ENCODE measurements at places on chromosomes 5 and 9.
A peak's percentile ranks its signal among the peaks of the same experiment; 100 is the strongest.

DNA sequence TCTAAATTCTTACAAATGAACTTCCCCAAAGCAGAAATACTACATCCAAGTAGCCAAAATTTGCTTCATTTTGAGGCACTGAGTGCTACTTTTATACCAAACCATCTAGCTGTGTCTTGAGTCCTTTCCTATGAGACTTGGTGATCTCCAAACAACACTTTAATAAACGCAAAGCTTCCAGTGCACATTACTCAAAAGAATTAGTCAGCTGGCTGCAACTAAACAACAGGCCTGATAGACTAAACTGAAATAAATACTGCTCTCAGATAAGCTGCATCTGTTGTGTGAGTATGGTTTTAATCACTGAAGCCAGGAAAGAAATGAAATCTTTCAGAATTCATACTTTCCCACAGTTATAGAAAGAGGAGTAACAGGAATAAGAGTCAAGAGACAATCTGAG, 80.3 kb downstream of the VCAN start:
- no peak for DNase-seq

DNA sequence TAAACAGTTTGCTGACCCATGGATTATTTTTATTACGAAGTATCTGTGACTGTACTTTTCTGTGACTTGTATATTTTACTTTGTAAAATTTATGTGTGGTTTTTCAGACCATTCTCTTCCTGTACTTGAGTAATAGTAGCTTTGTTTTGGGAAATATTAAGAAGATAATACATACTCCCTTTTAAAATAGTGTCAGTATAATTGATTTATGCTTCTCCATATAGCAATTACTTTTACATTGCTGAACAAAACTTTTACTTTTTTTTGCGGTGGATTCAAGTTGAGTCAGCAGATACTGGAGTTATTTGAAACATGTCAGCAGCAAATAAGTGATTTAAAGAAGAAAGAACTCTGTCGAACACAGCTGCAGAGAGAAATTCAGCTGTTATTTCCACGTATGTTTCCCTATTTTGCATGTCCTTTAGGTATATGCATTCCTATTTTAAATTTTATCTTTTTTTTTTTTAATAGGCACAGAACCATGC, 28.4 kb downstream of the TENT2 start:
- DNase-seq = no peak

DNA sequence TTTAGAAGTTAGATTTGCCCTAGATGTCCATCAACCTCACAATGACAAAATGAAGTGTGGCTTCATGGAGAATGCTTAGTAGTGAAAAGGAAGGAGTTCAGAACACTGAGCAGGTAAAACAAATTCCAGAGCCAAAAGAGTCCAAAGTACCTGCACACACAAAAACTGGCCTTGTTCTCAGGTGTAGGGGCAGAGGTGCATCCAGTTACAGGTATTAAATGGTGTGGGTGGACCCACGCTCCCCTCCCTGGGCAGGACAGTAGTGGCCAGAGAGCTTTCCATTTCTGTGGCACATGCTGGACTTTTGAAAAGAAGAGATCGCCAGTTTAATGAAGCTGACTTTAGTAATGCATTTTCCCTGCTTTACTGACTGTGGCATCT, 47.2 kb downstream of the SECISBP2 start:
- no peak for DNase-seq

- DNase-seq = no peak
Measured at GRCh38 chr9:132602207-132602606, 19.8 kb downstream of the BARHL1 start.

GRCh38 chr5:160369990-160370712, at the start of gene C1QTNF2:
Gene C1QTNF2 (minus strand): TSS chr5:160370626. CDS start chr5:160355011, 15,615 bp downstream.
- DNase-seq = peak; percentile 50

DNA sequence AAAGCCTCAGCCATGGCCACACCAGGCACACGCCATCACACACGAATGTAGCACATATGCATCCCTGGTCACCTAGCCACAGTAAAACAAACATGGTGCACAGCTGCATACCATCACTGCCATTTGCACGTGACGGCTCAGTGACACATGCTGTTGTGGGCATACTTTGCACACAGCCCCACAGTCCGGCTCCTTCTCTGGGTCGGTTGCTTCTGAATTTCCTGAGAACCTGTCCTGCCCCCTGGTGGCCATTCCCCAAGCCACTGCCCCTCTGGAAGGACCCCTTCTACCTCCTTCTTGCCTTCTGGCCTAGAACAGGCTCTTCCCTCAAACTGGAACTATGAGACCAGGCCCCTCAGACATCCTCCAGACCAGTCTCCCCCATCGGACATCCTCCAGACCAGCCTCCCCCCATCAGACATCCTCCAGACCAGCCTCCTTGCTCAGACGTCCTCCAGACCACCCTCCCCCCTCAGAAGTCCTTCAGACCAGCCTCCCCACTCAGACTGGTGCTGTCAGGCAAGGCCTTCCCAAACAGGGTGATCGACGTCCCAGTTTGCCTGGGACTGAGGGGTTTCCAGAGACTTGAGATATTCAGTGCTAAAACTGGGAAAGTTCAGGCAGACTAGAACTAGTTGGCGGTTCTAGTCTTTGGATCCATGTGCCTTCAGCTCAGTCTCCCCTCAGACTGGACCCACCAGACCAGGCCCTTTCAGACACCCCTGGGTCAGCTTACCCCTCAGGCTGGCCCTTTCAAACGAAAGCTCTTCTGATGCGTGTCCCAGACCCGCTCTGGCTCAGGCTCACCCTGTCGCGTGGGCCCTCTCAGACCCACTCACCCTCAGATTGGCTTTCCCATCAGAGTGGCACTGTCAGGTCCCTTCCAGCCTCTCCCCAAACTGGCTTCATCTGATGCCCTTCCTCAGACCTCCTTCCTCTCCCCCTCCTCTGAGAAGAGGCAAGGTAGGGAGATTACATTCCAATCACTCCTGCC, 24.3 kb upstream of the ENHO start:
- peak; percentile 39 for DNase-seq

DNA sequence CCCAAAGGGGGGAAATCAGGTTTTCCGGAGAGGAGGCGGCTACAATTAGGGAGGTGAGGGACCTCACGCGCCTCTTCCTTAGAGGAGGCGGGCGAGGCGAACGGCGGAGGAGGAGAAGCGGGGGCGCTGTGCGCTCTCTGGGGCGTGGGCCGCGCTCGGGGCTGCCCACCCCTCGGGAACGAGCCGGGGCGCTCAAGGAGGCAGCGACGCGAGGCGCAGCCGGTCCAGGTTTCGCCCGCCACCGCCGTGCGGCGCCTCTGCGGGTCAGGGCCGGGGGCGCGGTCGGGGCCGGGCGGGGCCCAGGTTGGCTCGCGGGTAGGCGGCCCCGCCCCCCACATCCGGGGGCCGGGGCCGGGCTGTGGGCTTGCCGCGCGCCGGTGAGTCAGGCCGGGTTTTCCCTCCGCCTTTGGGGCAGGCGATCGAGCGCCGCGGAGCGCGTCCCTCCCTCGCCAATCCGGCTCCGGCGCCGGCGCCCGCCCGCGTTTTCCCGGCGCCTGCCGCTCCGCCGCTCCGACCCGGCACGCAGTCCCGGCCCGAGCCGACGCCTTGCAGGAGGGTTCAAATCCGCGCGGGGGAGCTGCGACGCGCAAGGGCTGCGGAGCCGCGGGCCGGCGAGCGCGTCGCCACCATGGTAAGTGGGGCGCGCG, at the start of gene N4BP3:
Gene N4BP3 (plus strand): TSS at position 392 of the 647 bp plus-strand sequence. CDS start 6,052 bp downstream, outside the sequence.
- DNase-seq = peak; percentile 87

- no peak for DNase-seq
Measured at GRCh38 chr5:85337435-85337834, 952.8 kb upstream of the EDIL3 start.

GRCh38 chr5:131671994-131672655, 37.1 kb upstream of the RAPGEF6 start:
- no peak for DNase-seq

GRCh38 chr9:96493757-96494156, 43.8 kb downstream of the HABP4 start:
- no peak for DNase-seq

- no peak for DNase-seq
Measured at GRCh38 chr5:118379470-118379869, 608.9 kb downstream of the DTWD2 start.

GRCh38 chr9:116450378-116451139, 236.5 kb upstream of the TRIM32 start:
- DNase-seq = no peak

DNA sequence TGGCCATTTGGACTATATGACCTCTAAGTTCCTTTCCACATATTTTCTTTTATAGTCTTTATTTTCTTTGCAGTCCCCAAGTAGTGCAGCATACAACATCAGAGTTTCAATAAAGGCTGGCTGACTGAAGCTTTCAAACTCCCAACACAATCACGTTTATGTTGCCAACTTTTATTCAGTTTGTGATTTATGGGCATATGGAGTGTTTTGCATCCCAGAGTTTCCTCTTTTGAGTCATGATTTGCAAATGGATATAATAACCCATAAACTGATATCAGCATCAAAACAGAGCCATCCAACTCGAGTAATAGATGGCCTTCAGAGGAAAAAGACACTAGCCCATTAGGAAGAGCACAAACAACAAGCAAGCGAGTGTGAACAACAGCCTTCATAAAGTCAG, 414.0 kb downstream of the ELAVL2 start:
- DNase-seq = no peak

All from NCI-H345 (cell line).